CD4-positive, alpha-beta T cell treated with Interferon gamma for 1 hour (primary cell): ENCODE measurements at places on chromosomes 3 and 15.

DNA sequence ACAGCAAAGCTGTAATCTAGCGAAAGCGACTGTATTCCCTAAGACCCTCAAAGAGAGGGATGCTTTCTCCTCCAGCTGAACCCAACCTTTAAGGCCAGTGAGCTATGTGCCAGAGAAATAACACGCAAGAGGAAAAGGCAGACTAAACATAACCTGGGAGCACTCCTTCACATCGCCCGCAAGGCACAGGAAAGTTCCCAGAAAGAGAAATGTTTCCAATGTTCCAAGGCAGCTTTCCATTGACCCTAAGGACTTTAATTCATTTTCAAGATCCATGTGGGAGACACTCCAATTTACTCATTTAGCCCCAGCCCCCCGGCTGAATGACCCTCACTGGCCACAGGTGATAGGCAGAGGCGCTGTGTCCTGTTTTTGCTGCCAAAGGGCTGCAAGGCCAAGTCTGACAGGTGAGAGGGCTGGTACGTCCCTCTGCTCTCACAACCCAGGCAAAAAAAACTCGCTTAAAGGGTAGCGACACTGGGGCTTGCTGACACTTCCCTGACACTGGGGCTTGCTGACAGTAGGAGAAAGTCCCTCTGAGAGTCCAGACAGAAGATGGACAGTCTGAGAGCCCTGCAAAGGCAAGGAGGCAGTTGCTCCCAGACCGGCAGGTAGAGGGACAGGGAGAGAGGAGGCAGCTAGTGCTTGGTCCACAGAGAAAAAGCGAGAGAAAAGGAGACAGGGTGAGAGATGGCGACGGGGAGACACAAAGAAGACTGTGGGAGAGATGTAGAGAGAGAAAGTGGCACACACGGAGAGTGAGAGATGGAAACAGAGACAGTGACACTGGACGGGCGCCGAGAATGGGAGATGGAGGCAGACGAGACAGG, 702 bp downstream of the ARHGEF3 start:
- no peak for DNase-seq

- no peak for DNase-seq
Observed at GRCh38 chr3:56862352-56863062, 60.8 kb upstream of the ARHGEF3 start.

GRCh38 chr3:189317911-189318310, 146.1 kb downstream of the TPRG1 start:
- DNase-seq, result no peak

DNA sequence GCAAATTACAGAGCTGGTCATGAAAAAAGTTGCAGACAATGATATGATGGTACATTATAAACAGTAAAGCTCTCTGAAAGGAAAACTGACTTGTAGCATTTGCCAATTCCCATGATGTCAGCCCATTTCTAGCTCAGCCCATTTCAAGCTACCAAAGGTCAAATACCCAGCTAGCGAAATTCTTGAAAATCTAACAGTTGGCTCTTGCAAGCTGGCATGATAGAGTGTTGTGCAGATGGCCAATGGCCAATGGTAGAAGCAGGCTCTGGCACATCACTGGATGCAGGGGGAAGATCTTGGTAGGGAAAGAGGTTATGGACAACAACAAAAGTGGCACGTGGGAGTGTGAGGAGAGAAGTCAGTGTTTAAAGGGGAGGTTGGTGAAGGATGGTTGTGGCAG, 36.7 kb downstream of the RASGRF1 start:
- no peak for DNase-seq

DNA sequence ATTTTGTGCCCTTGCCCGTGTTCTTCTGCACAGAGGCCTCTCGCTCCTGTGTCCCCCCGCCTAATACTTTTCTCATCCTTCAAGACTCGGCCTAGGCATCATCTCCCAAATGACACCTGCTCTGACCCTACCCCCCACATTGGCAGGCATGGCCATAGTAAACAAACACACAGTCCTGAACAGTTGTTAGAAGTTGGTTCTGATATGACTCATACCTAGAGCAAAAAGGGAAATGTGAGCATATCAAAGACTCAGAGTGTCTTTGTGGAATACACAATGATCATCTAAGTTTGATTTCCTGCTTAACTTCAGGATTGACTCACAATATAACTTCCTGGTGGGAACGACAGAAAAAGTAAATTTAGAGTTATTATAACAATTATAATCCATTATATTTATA, 120.5 kb downstream of the POLR2M start:
- no peak for DNase-seq

GRCh38 chr15:64586984-64587383, 126.6 kb downstream of the ZNF609 start:
- no peak for DNase-seq

GRCh38 chr15:68894208-68894607, 36.1 kb upstream of the SPESP1 start:
- no peak for DNase-seq

GRCh38 chr3:195181741-195182469, 89.1 kb downstream of the XXYLT1 start:
- DNase-seq, result no peak

- DNase-seq, result no peak
Observed at GRCh38 chr3:26687466-26687865, 64.9 kb downstream of the LRRC3B start.

DNA sequence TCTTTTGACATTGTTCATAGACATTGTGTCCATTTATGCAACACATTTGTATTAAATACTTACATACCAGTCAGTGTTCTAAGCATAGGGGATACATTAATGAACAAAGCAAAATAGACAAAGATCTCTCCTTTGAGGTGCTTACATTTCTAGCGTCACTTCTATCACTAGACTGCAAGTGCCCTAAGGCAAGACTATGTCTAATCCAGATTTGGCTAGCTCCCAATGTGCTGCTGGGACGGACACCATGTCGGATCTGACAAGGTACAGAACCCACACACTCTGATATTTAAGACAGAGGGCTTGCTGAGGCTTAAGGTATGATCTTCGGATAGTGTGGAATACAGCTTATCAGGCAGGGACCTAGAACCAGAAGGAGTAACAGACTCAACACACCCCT, 41.4 kb downstream of the MYLK start:
- DNase-seq, result no peak

DNA sequence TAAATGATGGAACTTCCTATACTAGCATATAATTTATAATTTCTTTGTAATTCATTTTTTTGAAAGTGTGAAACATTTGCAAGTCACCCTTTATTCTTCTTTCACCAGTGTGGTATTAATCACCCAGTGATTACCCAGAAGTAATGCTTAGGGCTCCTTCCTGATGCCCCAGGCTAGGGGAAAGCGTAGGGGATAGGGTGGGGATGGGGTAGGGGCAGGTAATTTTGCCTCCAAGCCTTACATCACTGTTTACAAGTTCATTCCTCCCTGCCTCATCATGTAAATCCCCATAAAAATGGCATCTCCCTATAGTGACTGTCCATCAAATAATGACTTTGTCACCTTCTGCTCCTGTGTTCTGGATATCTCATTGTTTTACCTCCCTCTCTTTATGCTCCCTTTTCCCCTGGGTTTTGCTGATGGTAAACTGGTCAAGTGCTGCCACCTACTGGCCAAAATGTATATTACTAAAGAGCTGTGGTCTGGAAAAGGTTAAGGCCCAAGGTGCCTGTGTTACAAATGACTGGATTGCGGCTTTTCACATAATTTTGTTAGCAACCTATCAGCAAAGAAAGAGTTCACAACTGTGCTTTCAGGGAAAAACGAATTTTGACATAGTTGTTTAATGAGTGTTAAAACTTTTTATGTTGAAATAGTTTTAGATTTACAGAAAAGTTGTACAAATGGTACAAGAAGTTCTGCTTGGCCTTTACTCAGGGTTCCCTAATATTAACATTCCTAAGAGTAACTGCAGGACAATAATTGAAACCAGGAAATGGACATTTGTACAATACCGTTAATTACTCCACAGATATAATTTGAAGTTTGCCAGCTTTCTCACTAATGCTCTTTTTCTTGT, 54.7 kb downstream of the ONECUT1 start:
- peak; percentile 54 for DNase-seq

GRCh38 chr15:68316061-68316804, 38.7 kb downstream of the FEM1B start:
- DNase-seq, result no peak

- DNase-seq, result no peak
Observed at GRCh38 chr3:167876620-167877281, 141.2 kb downstream of the SERPINI1 start.
